HCT116 (cell line): ENCODE measurements at places on chromosomes 2 and 18. TPM values are rescaled to one million over a fixed set of nuclear protein-coding genes. Genes with fewer than 3 reads are reported as not detected.

The GALR1 gene
- not detected for total RNA-seq

The CAPN13 gene
- total RNA-seq: 0.25 TPM

The TUBB8B gene
- 0.57 TPM for total RNA-seq

The EVA1A gene
- total RNA-seq: 2.8 TPM

The NPAS2 gene
- total RNA-seq: 20.4 TPM

The DSC2 gene
- total RNA-seq: 33.4 TPM

The GREB1L gene
- total RNA-seq: 12.2 TPM
